ENCODE measurements at places on chromosomes 12 and 14.

GRCh38 chr12:32863128-32863527, 33.4 kb downstream of the PKP2 start:
- DNase-seq = no peak

GRCh38 chr12:47881826-47882427, 22.9 kb downstream of the VDR start:
- peak; percentile 98 for DNase-seq

DNA sequence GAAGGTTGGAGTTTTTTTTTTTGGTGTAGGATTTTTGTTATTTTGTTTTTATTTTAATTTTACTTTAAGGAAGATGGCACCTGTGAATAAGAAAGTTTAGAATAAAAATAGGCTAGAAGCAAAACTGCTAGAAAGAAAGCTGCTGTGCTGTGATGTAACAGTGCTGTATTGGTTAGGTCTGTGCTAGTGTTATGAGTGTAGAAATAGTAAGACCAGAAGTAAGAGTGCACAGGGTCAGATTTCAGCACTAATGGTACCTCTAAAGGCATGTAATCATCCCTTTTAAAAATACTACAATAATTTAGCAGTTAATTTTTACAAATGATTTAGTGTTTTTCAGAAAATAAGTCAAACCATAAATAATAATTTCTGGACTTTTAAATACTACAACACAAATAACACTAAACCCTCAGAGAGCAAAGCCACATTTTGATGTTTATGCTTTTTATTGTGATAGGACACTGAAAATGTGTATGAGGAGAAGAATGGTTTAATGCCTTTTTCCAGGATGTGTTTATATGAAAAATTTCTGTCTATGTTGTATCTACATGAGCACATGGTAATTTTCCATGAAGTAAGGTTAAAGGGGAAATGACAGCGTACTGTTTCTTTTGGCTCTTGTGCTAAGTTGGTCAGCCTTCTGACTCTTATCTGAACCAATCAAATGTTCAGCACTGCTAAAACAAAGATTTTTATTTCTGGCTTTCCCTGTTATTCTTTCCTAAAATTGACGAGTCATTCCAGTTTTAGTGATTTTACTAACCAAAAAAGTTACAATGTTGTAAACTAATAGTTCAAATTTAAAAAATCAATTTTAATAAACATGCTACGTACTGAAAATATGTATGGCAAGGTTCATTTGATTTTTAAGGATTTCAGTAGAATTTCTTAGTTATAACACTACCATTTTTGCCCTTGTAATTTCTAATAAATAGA, 96.1 kb downstream of the PPHLN1 start:
- DNase-seq = peak; percentile 15

- DNase-seq = peak; percentile 60
These were observed 16.2 kb downstream of the PYGL start for GRCh38 chr14:50928002-50928635.

DNA sequence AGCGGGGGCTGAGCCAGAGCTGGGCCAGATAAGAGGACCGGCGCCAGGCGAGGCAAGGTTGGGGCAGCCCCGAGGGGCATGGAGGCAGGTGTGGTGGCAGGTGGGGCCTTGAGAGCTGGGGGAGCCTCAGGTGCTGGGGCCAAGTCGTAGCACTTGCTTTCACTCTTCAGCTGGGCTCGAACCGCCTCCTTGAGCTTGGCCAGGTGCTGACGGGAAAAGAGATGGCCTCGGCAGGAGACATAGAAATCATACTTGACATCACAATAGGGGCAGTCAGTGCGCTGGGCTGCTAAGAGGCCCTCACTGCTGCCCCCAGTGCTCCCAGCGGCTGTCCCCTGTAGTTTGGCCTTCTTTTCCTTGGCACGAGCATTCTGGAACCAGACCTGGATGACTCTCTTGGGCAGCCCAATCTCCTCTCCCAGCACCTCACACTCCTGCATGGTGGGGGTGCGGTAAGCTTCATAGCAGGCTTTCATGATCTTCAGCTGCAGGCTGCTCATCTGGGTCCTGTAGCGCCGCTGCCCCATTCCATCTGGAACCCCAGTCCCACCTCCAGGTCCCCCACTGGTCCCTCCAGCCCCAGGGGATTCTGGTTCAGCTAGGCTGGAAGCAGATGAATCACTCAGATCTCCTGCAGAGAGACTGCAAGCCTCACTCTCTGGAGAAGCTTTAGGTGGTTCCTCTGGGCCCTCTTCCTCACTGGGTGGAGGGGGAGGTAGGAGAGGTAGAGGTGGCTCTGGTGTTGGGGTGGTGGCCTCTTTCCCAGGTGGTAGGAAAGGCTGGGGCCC, 28.1 kb downstream of the ZFHX2 start:
- no peak for DNase-seq

GRCh38 chr12:106978035-106978800, 8.7 kb downstream of the MTERF2 start:
- no peak for DNase-seq

GRCh38 chr14:100012478-100013327, 52.5 kb upstream of the EVL start:
- no peak for DNase-seq

DNA sequence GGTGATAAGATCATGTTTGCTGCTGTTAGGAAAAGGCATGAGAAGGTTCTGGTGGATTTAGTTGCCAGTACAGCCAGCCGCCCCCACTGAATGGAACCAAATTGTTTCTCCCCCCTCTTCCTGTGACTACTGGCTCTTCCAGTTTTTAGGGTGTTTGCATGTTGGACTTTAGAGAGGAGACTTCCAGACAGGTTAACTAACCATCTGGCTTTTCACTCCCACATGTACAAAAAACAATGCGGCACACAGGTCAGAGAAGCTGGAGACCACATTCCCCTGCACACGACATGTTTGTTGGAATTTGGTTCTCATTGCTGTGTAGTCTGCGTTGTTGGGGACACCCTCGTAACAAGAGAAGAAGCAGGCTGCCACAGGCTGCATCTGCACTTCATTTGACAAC, 103.9 kb upstream of the TMEM132C start:
- no peak for DNase-seq

DNA sequence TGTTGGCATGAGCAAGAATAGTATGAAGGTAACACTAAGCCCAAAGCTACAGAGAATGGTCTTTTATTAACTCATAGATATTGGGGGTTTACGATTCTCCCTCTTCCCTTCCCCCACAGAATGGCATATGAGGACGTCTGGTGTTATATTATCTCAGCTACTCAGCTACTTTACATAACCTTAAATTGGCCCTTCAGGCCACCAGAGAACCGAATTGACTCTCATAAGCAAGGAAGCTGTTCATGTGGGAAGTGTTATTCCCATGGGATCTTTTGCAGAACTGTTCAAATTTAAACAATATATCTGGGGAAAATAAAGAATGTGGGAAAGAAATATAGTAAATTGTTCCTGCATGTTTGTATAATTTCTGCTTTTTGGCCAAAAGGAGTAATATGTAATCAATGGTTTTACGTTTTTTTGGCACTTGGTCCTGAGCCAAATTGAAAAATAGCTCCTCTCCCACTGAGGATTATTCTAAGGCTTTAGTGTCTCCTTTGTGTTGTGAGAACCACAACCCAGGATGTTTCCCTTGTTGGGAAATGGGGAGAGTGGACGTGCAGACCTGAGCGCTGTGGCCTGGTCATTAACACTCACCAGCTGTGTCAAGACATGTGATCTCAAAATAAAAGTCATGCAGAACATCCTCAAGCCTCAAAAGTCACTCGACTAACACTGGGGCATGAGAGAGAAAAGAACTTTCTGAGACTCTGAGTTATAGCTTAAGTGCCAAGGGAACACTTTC, 31.8 kb upstream of the CMAS start:
- no peak for DNase-seq

- peak; percentile 86 for DNase-seq
These were observed 31.9 kb upstream of the ZFP36L1 start for GRCh38 chr14:68824517-68825347.

GRCh38 chr12:127230843-127231260, 1036.1 kb upstream of the TMEM132C start:
- peak; percentile 99 for DNase-seq

DNA sequence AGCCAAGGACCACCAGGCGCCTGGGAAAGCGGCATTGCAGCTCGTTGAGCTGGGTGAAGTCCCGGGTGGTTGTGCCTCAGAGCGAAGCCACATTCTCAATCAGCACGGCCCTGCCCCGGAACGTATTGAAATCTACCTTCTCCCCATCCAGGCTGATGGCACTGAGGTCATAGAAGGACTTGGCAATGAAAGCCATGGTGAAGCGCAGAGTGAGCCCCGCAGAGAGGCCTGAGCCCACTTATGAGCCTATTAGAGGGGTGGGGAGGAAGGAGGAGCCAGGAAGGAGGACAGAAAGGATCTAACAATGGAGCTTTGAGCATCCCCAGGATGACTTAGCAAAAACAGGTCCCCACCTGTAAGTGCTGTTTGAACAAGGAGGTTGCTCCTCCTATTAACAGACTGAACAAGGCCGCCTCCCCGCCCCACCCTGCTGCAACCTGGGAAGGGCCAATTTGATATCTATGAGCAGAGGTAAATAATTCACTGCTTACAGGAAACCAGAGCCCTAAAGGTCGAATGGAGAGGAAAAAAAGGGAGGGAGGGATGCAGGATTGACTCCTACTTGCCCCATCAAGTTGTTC, at the start of gene GPX2:
TSS of gene GPX2 (minus strand) at position 215 of the 581 bp plus-strand sequence. CDS start at position 196, 19 bp downstream.
- no peak for DNase-seq

GRCh38 chr12:132279184-132279889, 50.1 kb downstream of the GALNT9 start:
- DNase-seq = no peak

GRCh38 chr12:58969237-58969636, 48.9 kb upstream of the LRIG3 start:
- no peak for DNase-seq
